IMR-90 (cell line): ENCODE measurements at places on chromosomes 3 and 15. TPM values are rescaled to one million over a fixed set of nuclear protein-coding genes. Genes with fewer than 3 reads are reported as not detected.

Gene TLE3
- polyA plus RNA-seq, result 15.2 and 16.3 TPM in 2 replicates

Gene FEZF2
- not detected in 2 replicates for polyA plus RNA-seq

Gene MST1R
- 0.10 and 0.14 TPM in 2 replicates for polyA plus RNA-seq

Gene GALNT15
- polyA plus RNA-seq, result 11.0 and 12.8 TPM in 2 replicates

Gene ZNF502
- polyA plus RNA-seq, result 1.5 and 2.1 TPM in 2 replicates

Gene PPCDC
- 16.3 and 17.1 TPM in 2 replicates for polyA plus RNA-seq

Gene TLR9
- 0.03 TPM in 1 of 2 replicates, not detected in the other for polyA plus RNA-seq

Gene TGM4
- polyA plus RNA-seq, result 0.03 and 0.10 TPM in 2 replicates

Gene LTF
- polyA plus RNA-seq, result 0.04 TPM in 1 of 2 replicates, not detected in the other

Gene SCAMP5
- 1.6 and 1.7 TPM in 2 replicates for polyA plus RNA-seq

Gene ZIC1
- not detected in 2 replicates for polyA plus RNA-seq

Gene GHSR
- polyA plus RNA-seq, result not detected in 2 replicates

Gene EPHB1
- 0.17 and 0.19 TPM in 2 replicates for polyA plus RNA-seq

Gene IQCH
- polyA plus RNA-seq, result 0.42 and 0.60 TPM in 2 replicates

Gene A4GNT
- polyA plus RNA-seq, result not detected in 2 replicates

Gene MASP1
- 14.7 and 16.2 TPM in 2 replicates for polyA plus RNA-seq
